ENCODE measurements at places on chromosomes 6 and 20.

- DNase-seq, result peak; percentile 41
Observed at GRCh38 chr20:49668181-49668877, 45.3 kb downstream of the B4GALT5 start.

DNA sequence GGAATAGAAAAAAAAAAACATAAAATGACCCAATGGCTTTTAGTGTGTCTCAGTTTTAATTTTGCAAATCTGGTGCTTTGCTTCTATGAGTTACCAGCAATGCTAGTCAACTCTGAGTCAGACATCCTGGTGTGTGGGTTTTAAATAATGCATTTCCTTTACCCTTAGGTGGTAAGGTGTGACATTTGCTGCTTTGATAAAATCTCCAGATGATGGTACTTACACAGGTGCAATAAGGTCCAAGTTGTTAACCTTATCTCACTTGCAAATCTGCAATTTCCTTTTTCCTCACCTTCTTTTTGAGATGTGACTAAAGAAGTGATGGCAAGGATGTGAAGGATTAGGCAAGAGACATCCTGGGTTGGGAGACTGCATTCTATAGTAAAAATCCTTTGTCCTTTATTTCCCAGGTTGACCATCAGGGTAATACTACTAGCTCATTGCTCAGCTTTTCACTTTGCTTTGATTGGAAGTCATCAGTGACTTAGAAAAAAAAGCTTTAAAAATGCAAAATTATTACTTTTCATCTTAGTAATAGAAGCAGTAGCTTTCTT, 818.5 kb upstream of the FLRT3 start:
- DNase-seq, result no peak

GRCh38 chr20:22525821-22526220, 58.6 kb downstream of the FOXA2 start:
- no peak for DNase-seq

- DNase-seq, result no peak
Observed at GRCh38 chr6:31110825-31111582, 1.4 kb downstream of the C6orf15 start.

- no peak for DNase-seq
Observed at GRCh38 chr6:167726043-167726621, 100.6 kb upstream of the AFDN start.

DNA sequence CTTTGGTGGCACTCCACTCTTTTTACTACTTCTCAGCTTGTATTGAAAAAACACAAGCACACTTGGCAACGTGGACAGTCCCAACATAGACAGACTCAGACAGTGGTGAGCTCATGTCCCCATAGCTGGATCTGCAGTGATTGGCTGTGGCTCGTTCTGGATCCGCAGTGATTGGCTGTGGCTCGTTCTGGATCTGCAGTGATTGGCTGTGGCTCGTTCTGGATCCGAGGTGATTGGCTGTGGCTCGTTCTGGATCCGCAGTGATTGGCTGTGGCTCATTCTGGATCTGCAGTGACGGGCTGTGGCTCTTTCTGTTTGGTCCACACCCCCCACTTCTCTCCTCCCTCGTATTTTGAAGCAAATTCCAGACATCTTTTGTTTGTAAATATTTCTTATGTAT, 28.0 kb downstream of the OSBPL2 start:
- no peak for DNase-seq

All from GM12892 (cell line).